ENCODE measurements at places on chromosomes 5 and 9. TPM values are rescaled to one million over a fixed set of nuclear protein-coding genes. Genes with fewer than 3 reads are reported as not detected.

JAK2 gene
- total RNA-seq: 10.3 TPM

RNF180 gene
- total RNA-seq: 5.6 TPM

IGIP gene
- total RNA-seq: 2.4 TPM

GRCh38 chr5:28914297-28914696, 1875.9 kb upstream of the CDH9 start:
- DNase-seq: no peak

CAVIN4 gene
- 2.5 TPM for total RNA-seq

CDC23 gene
- total RNA-seq: 41.2 TPM

ACOT12 gene
- not detected for total RNA-seq

DNA sequence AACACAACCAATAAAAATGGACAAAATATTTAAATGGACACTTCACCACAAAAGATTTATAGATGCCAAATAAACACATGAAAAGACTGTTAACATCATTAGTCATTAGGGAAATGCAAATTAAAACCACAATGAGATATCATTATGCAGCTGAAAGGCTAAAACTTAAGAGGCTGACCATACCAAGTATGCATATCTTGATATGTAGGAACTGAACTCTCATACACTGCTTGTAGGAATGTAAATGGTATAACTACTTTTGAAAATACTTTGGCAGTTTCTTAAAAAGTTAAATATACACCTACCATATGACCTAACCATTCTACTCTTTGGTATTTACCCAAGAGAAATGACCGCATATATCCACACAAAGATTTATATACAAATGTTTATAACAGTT, 13.6 kb upstream of the ADAMTS12 start:
- DNase-seq: no peak

ADRB2 gene
- total RNA-seq: 0.86 TPM
